ENCODE measurements at places on chromosomes 1 and 21. TPM values are rescaled to one million over a fixed set of nuclear protein-coding genes. Genes with fewer than 3 reads are reported as not detected.

DNA sequence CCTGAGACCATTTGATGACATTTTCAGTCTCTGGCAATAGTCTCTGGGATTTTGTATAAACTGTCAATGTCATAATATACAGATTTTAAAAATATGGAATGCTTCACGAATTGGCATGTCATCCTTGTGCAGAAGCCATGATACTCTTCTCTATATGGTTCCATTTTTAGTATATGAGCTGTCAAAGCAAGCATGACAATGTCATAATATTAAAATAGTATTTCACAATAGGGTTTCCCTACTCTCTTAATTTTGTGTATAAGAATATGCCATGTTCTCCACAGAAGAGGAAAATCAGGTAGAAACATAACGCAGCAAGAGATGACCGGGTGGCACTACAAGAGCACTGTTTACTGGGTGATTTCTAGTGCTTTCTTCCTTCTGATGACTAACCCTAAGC, 8.3 kb upstream of the DIPK1A start:
- DNase-seq = no peak

GRCh38 chr21:43369124-43369523, 57.8 kb downstream of the SIK1 start:
- DNase-seq = peak; percentile 31

GRCh38 chr1:59408608-59409240, 111.8 kb downstream of the FGGY start:
- DNase-seq = no peak

GRCh38 chr21:37503848-37504467, 137.4 kb downstream of the DYRK1A start:
- peak; percentile 42 for DNase-seq

DNA sequence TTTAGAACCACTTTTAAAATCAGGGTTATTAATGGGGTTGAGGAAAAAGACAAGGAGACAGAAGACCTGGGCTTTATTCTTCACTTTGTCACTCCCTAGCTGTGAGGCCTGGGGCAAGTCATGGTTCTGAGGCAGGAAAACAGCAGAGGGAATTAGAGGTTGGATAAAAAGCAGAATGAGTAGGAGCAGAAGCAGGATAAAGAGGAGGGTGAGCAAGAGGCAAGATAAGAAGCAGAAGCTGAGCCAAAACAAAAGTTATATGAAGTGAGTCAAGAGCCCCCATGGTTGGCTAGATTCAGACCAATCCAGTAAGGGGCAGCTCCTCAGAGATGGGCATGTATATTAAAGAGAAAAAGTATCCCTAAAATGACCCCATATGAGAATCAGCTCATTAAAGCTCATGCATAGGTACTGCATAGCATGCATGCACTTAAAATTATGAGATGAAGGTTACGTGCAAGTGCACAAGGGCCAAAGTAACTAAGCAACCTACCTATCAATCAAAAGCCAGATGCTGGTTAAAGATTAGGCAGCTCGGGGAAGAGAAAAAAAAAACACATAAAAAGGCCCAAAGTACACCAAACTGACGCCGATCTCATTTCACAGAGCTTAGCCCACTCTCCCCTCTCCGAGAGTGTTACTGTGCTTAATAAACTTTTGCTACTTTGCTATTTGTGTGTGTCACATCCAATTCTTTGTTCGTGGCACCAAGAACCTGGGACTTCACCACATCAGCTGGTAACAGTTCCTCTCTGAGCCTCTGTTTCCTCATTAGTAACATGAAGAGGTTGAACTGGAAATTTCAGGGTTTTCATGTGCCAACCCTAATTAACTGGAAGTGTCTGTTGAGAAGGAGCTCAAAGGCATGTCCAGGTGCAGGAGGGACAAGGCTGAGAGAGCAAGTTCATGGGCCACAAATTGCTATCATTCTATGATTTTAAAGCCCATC, 2.2 kb downstream of the AVPR1B start:
- no peak for DNase-seq

GRCh38 chr1:1841575-1841995, 49.3 kb downstream of the GNB1 start:
- peak; percentile 19 for DNase-seq

GRCh38 chr1:152459596-152460528, 45.8 kb upstream of the CRNN start:
- DNase-seq = peak; percentile 73

DNA sequence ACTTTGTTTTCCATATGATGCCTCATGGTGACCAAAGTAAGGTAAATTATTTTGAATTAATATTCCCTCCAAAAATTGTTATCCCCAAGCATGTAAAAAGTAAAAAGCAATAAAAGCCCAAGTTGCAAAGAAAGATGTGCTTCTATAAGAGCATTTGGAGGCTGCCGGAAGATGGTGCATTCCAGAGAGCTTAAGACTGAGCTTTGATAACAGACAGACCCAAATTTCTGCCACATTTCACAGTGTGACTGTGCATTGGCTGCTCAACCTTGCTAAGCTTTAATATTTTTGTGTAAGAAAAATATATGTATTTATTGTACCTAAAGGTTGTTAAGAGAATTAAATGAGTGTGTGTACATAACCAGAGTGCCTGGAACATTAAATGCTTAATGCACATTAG, 67.9 kb downstream of the CYYR1 start:
- no peak for DNase-seq

- no peak for DNase-seq
Observed at GRCh38 chr1:24987875-24988557, 57.9 kb upstream of the RUNX3 start.

DNA sequence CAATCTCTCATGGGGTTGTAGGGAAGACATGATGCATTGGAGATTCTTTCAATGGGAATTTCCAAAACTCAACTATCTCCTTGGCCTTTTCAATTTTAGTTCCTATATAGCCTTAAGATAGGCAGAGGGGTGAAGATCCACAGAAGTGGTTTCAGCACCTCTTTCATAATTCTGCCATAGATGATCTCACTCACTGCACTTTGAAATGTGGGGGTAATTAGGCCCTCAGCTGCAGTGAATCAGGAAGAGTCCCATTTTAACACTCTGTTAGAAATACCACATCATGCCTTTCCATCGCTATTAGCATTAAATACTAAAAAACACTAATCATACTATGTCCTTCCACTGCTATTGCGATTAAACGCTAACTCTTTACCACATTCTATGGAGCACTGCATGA, 25.1 kb upstream of the EEIG2 start:
- DNase-seq = no peak

DNA sequence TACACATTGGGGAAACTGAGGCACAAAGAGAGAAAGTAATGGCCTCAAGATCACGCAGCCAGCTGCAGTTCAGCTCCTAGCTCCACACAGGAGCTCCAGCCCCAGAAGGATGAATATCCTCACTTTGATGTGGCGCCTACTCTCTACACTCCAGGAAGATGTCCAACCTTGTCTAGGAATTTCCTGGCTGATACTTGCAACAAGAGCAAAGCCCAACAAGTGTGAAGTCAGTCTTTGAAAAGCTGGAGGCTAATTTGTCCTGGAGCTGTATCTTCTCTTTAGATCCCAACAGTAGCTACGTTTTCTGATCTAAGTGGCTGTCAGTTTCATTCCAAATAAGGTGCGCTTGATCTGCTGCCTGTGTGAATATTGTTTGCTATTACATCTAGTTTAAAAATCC, 344.9 kb downstream of the PTPRU start:
- no peak for DNase-seq

DNA sequence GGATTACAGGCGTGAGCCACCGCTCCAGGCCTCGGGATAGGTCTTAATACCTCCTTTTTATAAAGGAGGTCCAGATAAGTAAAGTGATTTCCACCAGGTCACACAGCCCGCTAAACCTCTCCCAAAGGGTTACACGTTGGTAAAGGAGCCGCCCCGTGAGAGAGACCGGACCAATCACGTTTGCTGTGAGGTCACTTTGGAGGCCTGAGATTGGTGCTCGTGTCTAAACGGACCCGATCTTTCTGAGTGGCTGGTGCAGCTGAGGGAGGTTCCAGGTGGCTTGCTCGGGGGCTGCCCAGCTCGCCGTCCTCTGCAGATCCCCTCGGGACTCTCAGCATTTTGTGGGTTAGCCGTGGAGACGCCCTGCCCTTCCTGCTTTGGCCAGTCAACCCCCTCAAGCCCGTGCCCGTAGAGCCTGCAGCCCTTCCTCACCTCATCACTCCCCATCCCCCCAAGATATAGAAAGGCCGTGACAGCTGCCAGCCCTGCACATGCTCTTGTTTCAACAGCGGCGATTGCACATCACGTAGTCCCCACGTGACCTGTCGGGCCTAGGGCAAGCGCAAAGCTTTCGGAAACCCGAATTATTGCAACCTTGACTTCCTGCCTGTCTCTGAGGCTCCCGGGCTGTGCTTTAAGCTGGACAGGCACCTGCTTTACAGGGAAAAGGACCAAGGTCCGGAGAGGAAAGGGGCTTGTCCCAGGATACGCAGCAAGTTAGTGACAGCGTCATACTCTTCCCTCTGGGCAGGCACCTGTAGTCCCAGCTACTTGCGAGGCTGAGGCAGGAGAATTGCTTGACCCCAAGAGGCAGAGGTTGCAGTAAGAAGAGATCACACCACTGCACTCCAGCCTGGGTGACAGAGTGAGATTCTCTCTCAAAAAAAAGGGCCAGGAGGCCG, 5.0 kb upstream of the COA7 start:
- DNase-seq = peak; percentile 90

DNA sequence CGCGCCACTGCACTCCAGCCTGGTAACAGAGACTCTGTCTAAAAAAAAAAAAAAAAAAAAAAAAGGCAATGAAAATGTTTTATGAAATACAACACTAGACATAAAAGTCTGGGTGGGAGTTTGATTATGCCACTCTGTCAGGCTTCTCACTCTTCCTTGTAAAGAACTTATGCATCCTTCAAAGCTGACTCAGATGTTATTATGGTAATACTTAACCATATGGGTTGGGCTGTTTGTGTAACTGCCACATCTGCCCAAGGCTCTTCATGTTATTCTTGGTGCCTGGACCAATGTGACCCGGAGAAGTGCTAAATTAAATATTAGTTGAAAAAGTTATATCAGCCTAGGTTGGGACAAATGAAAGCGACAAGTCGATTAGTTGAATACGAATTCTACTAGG, 23.8 kb downstream of the FAM89A start:
- DNase-seq = no peak

DNA sequence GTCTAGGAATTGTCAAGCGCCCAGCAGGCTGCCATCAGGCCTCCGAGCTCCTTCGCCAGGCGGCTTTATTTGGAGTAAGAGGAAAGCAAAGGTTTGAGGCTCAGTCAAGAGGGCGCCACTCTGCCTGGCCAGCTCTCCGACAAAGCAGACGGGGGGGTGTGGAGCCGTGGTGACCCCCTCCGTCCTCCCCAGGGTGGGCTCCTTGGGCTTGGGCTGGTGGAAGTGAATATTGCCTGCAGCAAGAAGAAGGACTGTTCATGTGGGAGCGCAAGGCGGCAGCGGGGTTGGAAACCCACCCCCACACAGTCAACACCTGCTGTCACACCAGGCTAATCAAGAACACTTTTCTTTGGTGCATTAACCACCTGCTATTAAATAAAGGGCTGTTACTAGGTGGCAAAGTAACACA, 14.6 kb downstream of the EPHX1 start:
- no peak for DNase-seq

- no peak for DNase-seq
Observed at GRCh38 chr21:14092834-14093560, 117.8 kb downstream of the LIPI start.

DNA sequence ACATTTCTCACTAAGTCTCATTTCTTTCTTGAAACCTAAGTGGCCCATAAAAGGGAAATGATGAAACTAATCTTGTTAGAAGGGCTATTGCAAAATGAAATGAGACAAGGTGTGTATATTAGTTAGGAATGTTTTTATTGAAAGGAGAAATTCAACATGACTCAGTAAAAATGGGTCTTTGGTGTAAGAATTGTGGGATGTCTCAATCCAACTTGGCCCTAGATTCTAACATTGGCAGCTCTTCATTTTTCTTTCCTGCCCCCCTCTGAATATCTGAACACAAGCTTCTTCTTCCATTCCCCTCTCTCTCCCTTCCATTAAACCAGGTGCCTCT, 26.8 kb upstream of the TARBP1 start:
- DNase-seq = no peak

DNA sequence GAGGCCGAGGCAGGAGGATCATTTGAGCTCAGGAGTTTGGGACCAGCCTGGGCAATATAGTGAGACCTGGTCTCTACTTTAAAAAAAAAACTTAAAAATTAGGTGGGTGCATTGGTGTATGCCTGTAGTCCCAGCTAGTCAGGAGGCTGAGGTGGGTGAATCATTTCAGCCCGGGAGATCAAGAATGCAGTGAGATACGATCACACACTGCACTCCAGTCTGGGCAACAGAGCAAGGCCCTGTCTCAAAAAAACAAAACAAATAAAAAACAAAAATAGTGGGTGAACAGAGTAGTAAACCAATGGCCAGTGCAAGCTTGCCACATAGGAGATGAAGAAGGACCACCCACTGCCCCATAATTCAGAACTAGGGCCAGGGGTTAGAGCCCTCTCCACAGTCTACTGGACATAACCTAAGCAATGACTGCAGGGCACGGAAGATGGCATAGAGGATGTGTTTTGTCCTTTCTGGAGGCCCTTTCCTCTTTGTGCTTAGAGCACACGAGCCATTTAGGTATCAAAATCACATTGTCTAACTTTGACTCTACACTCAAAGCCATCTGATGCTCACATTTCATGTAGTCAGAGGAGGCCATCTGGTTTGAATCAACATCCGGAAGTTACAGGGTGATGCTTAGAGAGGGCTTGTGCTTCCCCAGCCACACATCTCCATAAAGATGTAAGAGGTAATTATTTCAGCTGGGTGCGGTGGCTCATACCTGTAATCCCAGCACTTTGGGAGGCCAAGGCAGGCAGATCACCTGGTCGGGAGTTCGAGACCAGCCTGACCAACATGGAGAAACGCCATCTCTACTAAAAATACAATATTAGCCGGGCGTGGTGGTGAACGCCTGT, 12.6 kb downstream of the CD2 start:
- no peak for DNase-seq

- no peak for DNase-seq
Observed at GRCh38 chr21:43001316-43001715, 27.0 kb downstream of the PKNOX1 start.

- peak; percentile 84 for DNase-seq
Observed at GRCh38 chr1:10474613-10475507, at the start of gene PEX14. TSS of gene PEX14 (plus strand) at chr1:10474950. CDS start at chr1:10474967, 17 bp downstream.

The MROH9 gene
- total RNA-seq = not detected

The CFHR5 gene
- not detected for total RNA-seq

The SUMO3 gene
- total RNA-seq = 70.0 TPM

The LRRC53 gene
- not detected for total RNA-seq

The ATP1B1 gene
- 2.6 TPM for total RNA-seq

The CD52 gene
- not detected for total RNA-seq

The FCER1G gene
- not detected for total RNA-seq

The FASLG gene
- total RNA-seq = not detected
